Cerebellar nuclear complex (tissue), 1 donor: ENCODE measurements at places on chromosomes 2 and 18.

GRCh38 chr2:101524806-101525430 lies 50.0 kb upstream of the RFX8 start:
- no peak for DNase-seq

DNA sequence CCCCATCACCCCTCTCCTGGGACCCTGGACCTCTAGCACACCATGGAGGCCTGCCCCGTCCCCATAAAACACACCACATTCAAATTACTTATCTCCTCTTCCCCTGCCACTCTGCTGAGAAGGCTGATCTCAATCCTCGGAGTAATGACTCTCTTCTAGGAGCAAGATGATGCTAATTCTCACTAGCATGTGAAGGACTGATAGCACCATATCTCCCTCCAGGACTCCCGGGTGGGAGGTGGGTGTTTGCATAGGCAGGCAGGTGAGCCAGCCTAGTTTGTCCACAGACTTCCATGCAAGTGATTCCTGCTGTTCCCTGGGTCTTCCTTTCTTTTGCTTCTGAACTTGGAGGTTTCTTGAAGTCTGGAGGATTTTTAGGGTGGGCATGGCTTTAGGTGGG lies 40.5 kb downstream of the HPCAL1 start:
- no peak for DNase-seq

GRCh38 chr2:193668557-193669323 lies 1474.0 kb upstream of the TMEFF2 start:
- no peak for DNase-seq

GRCh38 chr2:41966431-41966893 lies 81.4 kb upstream of the PKDCC start:
- DNase-seq, result no peak

GRCh38 chr2:134883552-134884293 lies 34.9 kb upstream of the CCNT2 start:
- no peak for DNase-seq

DNA sequence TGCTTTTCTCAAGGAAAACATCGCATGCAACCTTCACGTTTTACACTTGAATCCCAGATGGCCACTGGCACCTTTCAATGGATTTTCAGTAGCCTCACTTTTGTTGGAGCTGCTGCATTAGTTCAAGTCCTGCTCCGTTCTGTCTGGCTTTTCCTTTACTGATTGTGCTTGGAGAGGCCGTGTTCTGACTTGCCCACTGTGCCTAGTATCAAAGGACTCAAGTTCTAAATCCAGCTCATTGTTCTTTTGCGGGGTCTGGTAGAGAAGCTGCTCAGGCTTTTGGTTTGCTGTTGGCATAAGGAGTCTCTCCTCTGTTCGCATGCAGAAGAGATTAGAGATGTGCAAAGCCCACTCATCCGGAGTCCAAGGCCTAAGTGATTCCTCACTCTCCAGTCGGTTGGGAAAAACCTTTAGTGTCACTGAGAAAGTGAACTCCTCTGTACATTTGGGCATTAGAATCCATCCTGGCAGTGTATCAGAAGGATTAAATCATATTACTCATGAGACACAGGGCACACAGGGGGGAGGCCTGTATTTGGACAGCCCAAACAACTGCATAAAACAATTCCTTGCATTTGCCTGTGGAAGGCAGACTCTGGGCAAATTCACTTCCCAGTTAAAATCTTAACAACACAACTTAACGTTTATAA lies 69.7 kb downstream of the NCK2 start:
- DNase-seq, result no peak

DNA sequence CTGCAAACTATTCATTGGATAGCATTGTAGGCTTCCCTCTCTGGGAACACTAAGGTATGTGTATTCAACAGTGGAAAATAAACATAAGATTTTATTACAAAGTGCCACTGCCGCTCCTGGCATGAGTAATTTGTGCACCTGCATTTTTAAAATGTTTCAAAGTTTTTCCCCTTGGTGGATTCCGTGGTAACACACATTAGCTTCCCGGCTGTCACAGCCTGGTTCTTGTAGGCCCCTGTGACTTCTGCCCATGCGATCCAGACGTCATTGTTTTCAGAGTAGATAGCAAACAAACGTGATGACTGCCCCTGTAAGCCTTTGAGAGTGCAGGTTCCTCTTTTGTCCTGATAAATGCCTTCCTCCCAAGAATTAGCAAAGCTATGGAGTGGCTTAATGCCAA lies 421.0 kb downstream of the ZNF521 start:
- DNase-seq, result no peak

GRCh38 chr18:49730951-49731391 lies 82.4 kb downstream of the ACAA2 start:
- DNase-seq, result no peak

DNA sequence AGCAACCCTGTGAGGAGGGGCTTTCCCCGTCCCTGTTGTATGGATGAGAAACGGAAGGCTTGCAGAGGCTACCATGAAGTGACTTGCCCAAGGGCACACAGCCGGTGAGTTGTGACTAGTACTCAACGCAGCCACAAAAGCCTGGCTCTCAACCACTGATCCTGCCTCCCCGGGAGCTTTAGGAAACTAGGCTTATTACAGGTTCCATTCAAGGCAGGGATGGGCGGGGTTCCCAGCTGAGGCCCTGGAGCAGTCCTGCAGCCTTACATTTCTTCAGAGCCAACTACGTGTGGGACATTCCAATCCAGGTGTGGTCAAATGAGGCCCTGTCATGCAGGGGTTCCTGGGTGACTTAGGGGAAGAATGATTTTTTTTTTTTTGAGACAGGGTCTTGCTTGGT lies 59.6 kb downstream of the MEX3C start:
- DNase-seq, result no peak

DNA sequence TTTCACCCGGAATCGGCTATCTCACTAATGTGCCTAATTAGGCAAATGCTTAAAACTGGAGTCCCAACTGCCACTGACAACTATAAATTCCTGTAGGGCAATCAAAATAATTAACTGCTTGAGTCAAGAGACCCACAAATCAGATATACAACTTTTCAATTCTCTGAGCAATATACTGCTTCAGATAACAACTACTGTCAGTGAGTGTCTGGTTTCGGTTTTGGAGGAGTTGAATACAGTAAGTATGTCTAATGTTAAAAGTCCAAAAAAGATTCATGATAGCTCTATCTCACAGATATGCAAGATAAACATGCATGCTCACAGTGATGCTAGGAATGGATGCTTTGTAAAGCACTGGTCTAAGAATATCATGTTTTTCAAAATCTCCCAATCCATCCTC lies 283.3 kb downstream of the NRXN1 start:
- no peak for DNase-seq

DNA sequence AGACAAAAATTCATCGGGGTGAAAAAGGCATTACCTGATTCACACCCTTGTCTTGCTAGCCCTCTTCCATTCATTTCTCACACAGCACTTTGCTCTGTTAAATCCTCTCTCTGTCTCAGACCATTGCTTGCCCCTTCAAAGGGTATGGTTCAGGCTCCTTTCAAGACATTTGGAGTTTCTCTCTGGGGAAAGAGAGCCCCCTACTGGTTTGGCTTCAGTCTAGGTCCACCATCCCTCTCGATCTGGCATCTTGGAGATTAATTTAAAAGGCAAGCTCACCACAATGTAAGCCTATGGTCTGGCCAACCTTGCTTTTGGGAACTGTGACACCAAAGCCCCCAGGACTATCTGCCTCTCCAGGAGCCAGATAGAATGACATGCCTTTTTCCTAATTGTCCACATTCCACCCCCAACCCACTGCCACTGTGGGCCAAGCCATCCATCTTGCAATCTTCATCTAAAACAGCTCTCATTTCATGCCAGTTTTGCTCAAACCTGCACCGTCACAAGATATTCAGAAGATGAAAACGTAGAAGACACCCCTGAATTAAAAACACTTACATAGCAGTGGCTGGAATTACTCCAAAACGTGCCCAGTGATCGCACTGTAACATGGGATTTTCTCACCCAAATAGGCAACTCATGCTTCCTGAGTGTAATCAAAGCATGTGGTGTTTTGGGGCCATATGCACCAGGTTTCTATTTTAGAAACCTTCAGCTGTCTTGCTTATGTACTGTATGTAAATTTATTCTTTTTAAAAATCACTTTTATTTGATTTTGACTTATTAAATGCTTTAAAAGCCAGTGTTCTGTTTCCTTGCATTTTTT lies 93.9 kb downstream of the FARSB start:
- peak; percentile 43 for DNase-seq

DNA sequence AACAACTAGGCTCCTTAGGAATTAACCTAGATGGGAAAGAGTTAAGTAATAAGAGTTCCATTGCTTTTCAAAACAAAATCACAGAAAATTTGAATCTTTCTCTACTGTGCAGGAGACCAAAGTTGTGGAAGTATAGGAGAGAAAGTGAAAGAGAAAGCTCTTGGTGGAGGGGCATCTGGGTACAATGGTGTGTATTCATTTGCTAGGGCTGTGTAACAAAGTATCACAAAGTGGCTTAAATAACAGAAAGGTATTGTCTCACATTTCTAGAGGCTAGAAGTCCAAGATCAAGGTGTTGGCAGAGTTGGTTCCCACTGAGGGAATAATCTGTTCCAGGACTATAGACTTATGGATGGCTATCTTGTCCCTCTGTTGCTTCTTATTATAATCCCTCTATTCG lies 50.5 kb upstream of the GORASP2 start:
- DNase-seq, result no peak

DNA sequence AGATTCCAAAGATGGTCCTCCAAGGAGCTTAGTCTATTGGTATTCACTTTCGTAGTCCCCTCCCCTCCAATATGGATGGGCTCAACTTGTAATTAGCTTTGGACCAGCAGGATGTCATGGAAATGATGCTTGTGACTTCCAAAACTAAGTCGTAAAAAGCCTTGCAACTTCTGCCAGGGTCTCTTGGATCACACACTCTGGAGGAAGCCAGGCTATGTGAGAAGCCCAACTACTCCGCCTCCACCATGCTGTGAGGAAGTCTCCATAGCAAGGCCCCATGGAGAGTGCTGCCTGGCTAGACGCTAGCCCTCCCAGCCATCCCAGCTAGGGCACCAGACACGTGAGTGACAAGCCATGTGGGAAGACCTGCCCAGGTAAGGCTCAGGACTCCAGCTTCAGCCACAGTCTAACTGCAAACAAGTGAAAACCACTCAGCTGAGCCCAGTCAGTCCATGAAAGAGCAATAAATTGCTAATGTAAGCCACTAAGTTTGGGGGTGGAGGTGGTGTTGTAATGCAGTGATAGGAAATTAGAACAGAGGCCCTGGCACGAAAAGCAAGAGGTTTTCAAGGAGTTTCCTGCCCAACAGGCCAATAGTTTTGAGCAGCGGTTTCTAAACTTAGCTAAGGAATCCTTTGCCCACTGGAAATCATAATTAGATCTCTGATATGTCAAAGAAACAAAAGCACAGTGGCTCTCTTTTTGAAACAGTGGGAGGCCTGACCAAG lies 77.5 kb upstream of the GLI2 start:
- no peak for DNase-seq

DNA sequence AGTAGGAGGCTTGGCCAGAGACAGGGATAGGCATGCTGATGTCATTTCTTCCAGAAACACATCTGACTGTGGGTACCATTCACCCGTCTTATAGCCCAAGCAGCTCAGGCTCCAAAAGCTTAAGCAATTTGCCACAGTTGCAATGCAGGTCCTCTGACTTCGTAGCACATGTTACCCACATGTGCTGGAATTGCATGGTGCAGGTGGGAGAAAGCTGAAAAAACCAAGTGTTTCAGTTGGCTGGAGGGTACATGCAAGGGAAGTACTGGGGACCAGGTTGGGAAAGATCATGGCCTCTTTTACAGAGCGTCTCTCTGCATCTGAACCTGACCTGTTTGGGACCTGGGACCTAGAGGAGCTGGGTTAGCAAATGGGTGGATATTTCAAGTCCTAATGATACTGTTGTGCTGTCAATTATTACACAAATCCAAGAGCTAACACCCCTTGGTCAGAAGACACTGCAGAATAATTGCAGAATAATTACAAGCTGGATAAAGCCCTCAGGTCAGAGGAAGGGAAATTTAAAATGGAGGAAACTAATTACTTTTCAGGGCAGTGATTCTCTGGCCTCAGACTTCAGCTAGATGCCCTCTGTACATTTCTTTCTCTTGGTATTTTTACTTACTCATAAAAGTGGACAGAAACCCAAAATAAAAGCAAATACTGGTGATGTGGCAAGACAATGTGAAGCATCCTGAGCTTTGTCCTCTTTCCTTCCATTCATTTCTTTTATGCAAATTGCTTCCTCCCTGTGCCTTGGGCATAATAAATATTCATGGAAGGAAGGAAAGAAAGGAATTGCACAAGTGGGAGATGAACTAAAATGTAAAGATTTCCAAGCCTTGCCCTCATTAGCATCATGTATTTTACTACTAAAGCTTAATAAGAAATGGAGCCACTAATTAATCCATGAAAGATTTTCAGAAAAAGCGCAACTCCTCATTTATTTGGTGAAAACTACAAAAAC lies 45.6 kb upstream of the TTC39C start:
- no peak for DNase-seq

DNA sequence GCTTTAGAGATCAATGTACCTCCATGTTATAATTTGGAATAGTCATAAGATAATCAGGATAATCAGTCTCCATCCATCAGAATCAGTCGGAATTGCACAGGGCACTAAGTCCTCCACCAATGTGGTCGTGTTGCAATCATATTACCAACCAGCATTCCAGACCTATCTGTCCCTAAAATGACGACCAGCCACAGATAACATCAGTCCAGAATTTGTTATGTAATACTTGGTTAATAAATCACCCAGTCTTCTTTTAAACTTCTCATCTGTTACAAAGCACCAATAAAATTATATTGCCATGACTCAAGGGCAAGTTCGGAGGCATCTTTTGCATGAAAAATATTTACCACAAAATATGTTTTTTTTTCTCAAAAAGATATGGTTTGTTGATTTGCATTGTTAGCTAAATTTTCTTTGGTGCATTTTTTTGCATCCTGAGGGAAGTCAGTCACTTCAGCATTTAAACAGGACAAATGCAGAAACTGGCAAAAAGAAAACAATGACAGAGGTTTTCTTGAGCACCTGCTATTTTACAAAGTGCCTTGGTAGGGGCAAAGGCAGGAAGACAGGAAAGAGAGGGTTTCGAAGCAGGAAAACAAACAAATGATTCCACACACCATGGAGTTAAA lies 29.3 kb downstream of the PIEZO2 start:
- no peak for DNase-seq

GRCh38 chr2:112754564-112754963 lies 9.8 kb downstream of the CKAP2L start:
- DNase-seq, result no peak

DNA sequence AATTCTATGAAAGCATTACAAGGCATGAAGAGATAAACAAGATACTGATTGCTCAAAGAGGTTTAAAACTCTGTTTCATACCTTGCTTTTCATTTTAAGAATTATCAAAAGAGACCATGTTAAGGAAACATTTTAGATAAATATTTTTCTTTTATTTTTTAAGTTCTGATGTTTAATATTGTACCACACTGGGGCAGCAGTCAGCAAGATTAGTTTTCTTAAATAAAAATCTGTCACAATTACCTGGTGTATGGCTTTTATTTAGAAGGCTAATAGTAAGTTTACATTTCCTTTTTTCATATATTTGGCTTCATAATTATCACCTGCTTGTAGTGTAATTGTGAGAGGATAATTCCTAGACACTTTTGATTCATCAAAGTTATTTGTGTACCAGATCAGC lies 46.4 kb downstream of the ZNF804A start:
- no peak for DNase-seq

GRCh38 chr2:12502759-12503158 lies 214.0 kb upstream of the TRIB2 start:
- no peak for DNase-seq

GRCh38 chr2:72605836-72606442 lies 219.9 kb downstream of the EXOC6B start:
- DNase-seq, result no peak

- no peak for DNase-seq
Observed at GRCh38 chr2:83221258-83221657, 1237.8 kb downstream of the SUCLG1 start.
